Ovary (tissue), 10 donors: ENCODE measurements at places on chromosomes 6 and 20. TPM values are rescaled to one million over a fixed set of nuclear protein-coding genes. Genes with fewer than 3 reads are reported as not detected.

PROKR2 gene
- total RNA-seq = not detected

EGFL8 gene
- total RNA-seq = 36.8 TPM

- no peak overlapping the region for H3K4me3 ChIP-seq
- H3K27ac ChIP-seq = no peak overlapping the region
- H3K27me3 ChIP-seq = no peaks in the 10 kb centered on the region
- H3K4me1 ChIP-seq = no peaks in the 10 kb centered on the region
These were observed 245.9 kb downstream of the FARS2 start for GRCh38 chr6:5507131-5507681.

DNA sequence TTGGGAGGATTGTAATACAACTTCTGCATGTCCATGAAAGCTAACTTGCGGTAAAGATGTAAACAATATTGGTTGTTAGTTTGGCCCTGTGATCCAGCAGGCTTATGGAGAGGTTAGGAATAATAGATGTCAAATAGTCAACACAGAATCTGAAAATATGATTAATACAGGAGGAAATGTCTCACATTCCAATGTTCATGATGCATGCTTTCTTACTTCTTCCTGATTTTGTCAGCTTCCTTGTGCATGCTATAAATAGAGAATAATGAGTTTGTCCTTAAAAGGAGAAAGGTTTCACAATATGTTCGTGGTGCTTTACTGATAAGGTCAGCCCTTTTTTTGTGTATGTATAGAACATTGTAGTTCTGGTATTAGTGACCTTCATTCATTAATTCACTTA is 136.7 kb downstream of the MMUT start:
- H3K36me3 ChIP-seq = no peaks in the 10 kb centered on the region
- no peaks in the 10 kb centered on the region for H3K4me1 ChIP-seq
- no peak overlapping the region for H3K4me3 ChIP-seq
- H3K27ac ChIP-seq = no peak overlapping the region

PERP gene
- 3.8 TPM for total RNA-seq

GRCh38 chr6:143621876-143622605 is 55.7 kb upstream of the PHACTR2 start:
- no peak overlapping the region for H3K27ac ChIP-seq
- DNase-seq = no peak
- no peaks in the 10 kb centered on the region for H3K27me3 ChIP-seq
- H3K36me3 ChIP-seq = no peaks in the 10 kb centered on the region
- no peak overlapping the region for H3K4me3 ChIP-seq

GRCh38 chr20:33981347-33981746 is 12.4 kb upstream of the RALY start:
- no peaks in the 10 kb centered on the region for H3K27me3 ChIP-seq
- no peak overlapping the region for H3K27ac ChIP-seq
- no peaks in the 10 kb centered on the region for H3K36me3 ChIP-seq
- DNase-seq = no peak

GRCh38 chr20:2663364-2663886 is 591 bp downstream of the IDH3B start:
- no peaks in the 10 kb centered on the region for H3K27me3 ChIP-seq
- DNase-seq = no peak
- H3K36me3 ChIP-seq = no peaks in the 10 kb centered on the region
- peaks cover 5% of the 10 kb centered on the region for H3K4me1 ChIP-seq
